ENCODE measurements at places on chromosomes 5 and 9. TPM values are rescaled to one million over a fixed set of nuclear protein-coding genes. Genes with fewer than 3 reads are reported as not detected.

Gene RANBP3L
- total RNA-seq, result not detected

Gene PARP8
- total RNA-seq, result 57.2 TPM

Gene ARHGAP26
- 7.8 TPM for total RNA-seq

Gene PCDHA4
- not detected for total RNA-seq

Gene SPINK9
- not detected for total RNA-seq

Gene SNCB
- total RNA-seq, result not detected

Gene EPB41L4A
- 0.85 TPM for total RNA-seq

Gene TAF11L6
- total RNA-seq, result not detected

Gene GRM6
- total RNA-seq, result not detected

Gene MCTP1
- not detected for total RNA-seq

Gene EFCAB9
- not detected for total RNA-seq

Gene ESM1
- total RNA-seq, result 1.6 TPM

Gene FREM1
- total RNA-seq, result 0.45 TPM

Gene FOXE1
- not detected for total RNA-seq

Gene CTXN3
- not detected for total RNA-seq

Gene SUSD3
- total RNA-seq, result 45.4 TPM

Gene C9
- not detected for total RNA-seq

Gene RUSC2
- 1.3 TPM for total RNA-seq

Gene NTRK2
- 9.9 TPM for total RNA-seq

Gene SPINK4
- not detected for total RNA-seq

Gene OR1Q1
- not detected for total RNA-seq

Gene TAF11L10
- not detected for total RNA-seq

Gene DOK3
- total RNA-seq, result 13.7 TPM

Gene SLC27A6
- total RNA-seq, result not detected

Gene TIGD6
- 2.4 TPM for total RNA-seq

Gene BRINP1
- total RNA-seq, result not detected

Gene FOXD1
- total RNA-seq, result 0.45 TPM

Gene NCS1
- total RNA-seq, result 30.4 TPM

Gene WNT8A
- not detected for total RNA-seq

Gene RETREG1
- 13.5 TPM for total RNA-seq

Gene RMRP
- total RNA-seq, result 10,768 TPM
